Stimulated activated naive CD4-positive, alpha-beta T cell treated with Interleukin-2 at 50 U/mL for 16 hours (primary cell): ENCODE measurements at places on chromosomes 4 and X.
A peak's percentile ranks its signal among the peaks of the same experiment; 100 is the strongest.

- no peak for DNase-seq
Measured at GRCh38 chrX:2913118-2913517, 16.0 kb downstream of the ARSD start.

DNA sequence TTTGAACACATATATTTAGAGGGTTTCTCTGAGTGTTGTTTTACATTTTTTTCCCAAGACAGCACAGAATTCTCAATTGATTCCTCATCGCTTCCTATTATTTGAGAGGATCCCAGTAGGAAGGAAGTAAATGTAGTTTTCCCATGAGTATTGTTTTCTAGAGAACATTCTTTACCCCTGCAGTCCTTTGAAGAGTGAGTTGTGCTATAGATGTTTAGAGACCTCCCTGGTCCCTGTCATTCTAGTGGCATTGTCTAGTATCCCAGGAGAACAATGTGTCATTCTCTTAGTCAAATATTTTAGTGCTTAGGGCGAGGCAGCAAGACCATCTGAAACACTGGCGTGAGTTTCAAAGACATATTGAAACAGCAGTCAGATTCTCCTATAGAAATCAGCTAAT, 32.5 kb downstream of the SORBS2 start:
- DNase-seq = no peak

GRCh38 chrX:123918106-123918721, 43.3 kb upstream of the STAG2 start:
- DNase-seq = no peak

GRCh38 chr4:109816082-109816442, 500 bp downstream of the GAR1 start:
- DNase-seq = peak; percentile 27

- no peak for DNase-seq
Measured at GRCh38 chr4:39649639-39650265, 11.1 kb upstream of the SMIM14 start.

GRCh38 chr4:118740869-118741268, 55.7 kb downstream of the METTL14 start:
- DNase-seq = no peak
